ENCODE measurements at places on chromosomes 7 and 10.

DNA sequence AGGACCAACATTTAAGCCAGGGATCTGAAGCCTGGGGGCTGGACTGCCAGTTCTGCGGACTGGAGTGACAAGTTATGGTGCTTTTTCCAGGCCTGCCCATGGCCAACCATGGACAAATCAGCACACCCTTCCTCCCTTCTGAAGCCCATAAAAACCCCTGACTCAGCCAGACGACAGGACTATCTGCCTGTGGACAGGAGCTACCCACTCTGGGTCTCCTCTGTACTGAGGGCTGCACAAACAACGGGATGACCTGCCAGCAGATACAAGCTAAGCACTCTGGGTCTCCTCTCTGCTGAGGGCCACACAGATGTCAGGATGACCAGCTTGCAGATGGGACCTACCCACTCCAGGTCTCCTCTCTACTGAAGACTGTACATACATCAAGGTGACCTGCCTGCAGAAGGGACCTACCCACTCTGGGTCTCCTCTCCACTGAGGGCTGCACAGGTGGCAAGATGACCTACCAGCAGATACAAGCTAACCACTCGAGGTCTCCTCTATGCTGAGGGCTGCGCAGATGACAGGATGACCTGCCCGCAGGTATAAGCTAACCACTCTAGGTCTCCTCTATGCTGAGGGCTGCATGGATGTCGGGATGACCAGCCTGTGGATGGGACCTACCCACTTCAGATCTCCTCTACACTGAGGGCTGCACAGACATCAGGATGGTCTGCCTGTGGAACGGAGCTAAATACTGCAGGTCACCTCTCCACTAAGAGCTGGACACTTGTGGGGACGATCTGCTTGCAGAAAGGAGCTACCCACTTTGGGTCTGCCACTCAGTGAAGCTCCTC is 110.1 kb upstream of the GPR22 start:
- no peak for DNase-seq

DNA sequence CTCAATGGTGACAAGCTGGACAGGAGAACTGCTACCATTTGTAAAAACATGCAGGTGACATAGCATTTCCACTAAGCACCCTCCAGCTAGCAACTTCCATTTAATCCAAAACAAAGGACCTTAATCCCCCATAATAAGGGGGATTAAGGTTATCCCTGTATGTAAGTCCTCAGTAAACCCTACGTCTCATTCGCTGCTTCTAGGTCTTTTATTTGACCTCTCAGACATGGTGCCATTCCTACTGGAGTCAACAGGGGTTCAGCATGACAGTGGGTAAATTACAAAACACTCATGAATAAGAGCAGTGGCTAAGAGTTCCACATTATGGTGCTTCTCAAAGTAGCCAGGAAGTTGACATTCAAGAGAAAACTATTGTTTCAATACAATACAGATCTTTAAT is 121.8 kb upstream of the CAV2 start:
- no peak for DNase-seq

GRCh38 chr10:125827133-125827532 is 3.8 kb downstream of the BCCIP start:
- DNase-seq = no peak

GRCh38 chr10:30080161-30080560 is 20.8 kb upstream of the JCAD start:
- DNase-seq = no peak

- no peak for DNase-seq
These were observed 6.1 kb upstream of the GPR85 start for GRCh38 chr7:113092762-113093161.

DNA sequence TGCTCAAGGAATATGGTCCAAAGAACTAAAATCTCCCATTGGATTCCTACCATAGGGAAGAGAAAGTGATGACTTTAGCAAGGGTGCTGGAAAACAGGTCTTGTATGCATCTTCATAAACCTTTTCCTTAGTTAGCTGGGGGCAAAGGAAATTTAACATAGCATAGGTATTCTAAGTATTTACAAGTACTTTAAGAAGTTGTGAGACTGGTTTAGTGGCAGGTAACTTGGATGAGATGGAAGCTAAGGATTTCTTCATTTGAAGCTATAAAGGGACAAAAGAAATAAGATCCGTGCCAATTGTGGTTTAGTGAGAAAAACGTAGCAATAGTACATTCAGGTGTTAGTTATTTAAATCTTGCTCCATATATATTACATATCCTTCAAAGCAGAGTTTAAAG is 183.4 kb upstream of the TCF7L2 start:
- DNase-seq = no peak

GRCh38 chr10:124239696-124240095 is 146.3 kb upstream of the CHST15 start:
- DNase-seq = no peak

- no peak for DNase-seq
These were observed 63.5 kb upstream of the BTBD16 start for GRCh38 chr10:122207596-122207995.

- DNase-seq = no peak
These were observed 176.8 kb downstream of the PRKG1 start for GRCh38 chr10:51251110-51251509.

- no peak for DNase-seq
These were observed 106.7 kb downstream of the LSMEM1 start for GRCh38 chr7:112587504-112587903.

DNA sequence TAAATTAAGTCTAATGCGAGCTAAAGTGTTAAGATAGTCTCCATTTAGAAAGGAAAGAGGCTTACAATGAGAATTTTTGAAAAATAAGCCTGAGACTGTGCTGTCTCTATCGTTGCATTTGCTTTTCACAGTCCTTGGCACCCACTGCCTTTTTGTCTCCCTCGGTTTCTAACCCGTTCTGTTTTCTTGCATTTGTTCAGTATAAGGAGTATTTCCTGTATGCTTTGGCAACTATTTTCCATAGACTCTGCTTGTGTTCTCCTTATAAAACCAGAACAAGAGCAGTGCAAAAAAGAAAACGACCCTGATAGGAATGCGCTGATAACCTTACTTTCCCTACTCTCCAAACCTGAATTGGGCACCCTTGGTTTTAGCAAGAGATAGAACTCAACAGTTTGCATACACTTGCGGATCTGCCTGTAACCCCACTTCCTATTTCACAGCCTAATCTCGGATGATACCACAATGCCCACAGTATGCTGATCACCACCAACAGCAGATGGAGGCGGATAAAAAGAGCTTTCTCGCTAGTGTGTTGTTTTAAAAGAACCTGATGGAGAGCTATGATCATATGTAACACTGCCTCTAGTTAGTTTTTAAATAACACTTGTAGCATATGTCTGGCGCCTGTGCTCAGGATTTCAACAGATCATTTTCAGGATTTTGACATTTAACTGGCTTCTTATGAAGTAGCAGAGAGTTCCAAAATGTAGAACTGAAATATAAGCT is 1.6 kb upstream of the ARHGAP12 start:
- DNase-seq = no peak

GRCh38 chr7:66331883-66332282 is 126.7 kb downstream of the TPST1 start:
- no peak for DNase-seq

GRCh38 chr7:135573541-135573940 is 15.8 kb downstream of the NUP205 start:
- no peak for DNase-seq

- DNase-seq = no peak
These were observed 29.6 kb downstream of the DMBT1 start for GRCh38 chr10:122590153-122590552.

GRCh38 chr10:97916586-97916985 is 66.9 kb downstream of the GOLGA7B start:
- DNase-seq = no peak

- peak; percentile 21 for DNase-seq
These were observed 100.2 kb downstream of the COL13A1 start for GRCh38 chr10:69901628-69902505.

- DNase-seq = no peak
These were observed 2.9 kb upstream of the IGF2BP3 start for GRCh38 chr7:23472956-23473843.

DNA sequence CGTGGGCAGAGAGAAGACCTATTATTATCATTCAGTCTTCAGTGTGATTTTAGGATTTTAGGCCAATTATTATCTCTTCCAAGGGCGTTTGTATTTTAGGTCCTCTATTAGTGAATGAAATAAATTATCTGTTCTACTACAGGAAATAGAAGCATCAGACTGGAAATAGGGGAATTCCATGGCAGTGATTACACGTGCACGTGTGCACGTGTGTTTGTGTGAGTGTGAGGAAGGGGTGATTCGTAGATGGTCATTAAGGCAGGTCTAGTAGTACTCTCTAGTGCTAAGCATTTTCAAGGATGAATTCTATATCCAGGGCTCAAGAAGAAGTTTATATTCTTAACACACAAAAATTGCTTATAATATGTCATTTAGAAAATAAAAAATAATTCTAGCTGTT is 623.2 kb downstream of the GATA3 start:
- no peak for DNase-seq

GRCh38 chr7:81788246-81788645 is 18.4 kb upstream of the HGF start:
- no peak for DNase-seq

- DNase-seq = peak; percentile 94
These were observed 86.5 kb downstream of the RALA start for GRCh38 chr7:39709768-39710311.

DNA sequence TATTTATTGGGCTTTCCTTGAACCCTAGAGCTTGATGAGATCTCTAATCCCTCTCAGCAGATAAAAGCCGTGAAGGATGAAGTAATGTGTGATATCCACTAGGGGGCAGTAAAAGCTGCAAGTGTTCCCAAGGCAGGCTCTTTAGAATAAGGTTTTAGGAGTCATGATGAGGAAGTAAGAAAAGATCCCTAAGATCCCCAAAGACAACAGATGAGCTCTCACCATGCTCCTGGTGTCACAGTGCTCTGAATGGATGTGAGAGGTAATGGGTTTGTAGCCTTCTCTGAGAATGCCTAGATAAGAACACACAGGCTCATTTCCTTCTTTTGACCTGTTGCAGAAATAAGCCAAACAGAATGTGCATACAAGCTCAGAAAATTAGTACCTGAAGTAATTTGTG is 70.4 kb upstream of the ITPRID1 start:
- DNase-seq = peak; percentile 14

DNA sequence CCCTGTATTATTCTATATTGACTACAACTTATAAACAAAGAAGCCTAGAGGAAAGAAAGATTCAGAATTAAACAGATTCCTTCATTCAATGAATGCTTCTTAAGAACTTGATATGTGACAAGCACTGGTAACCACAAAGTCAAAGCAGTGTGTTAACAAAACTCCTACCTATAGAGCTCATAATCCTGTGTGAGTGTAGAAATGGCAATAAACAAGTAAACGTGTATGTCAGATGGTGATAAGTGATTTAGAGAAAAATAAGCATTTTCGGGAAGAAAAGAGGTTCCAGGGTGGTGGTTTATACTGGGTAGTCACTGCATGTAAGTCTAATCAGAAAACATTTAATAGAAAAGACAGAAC is 141.3 kb downstream of the JMJD1C start:
- no peak for DNase-seq

DNA sequence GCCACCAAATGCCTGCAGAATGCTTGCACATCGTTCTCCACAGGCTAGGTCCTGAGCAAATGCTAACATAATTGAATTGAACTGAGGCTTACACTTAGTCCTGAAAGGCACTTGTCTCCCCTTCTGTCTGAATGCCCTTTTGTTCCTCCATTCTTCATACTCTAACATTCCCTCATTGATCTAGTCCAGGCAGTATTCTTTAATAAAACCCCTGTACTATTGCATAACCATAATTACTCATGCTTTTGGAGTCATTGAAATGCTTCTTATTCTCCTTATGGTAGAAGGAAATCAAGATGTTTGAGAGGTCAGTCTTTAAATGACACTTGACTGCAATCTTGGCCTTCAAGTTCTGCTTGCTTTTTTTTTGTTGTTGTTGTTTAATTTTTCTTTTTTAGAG is 7.1 kb downstream of the PI4K2A start:
- DNase-seq = peak; percentile 21

GRCh38 chr10:51389415-51390321 is 309.7 kb downstream of the CSTF2T start:
- DNase-seq = peak; percentile 93

- DNase-seq = peak; percentile 85
These were observed 17.1 kb downstream of the ARHGAP21 start for GRCh38 chr10:24706479-24707118.

GRCh38 chr7:49030221-49030620 is 105.9 kb downstream of the CDC14C start:
- DNase-seq = no peak

GRCh38 chr10:18607503-18608378 is 43.6 kb downstream of the NSUN6 start:
- peak; percentile 82 for DNase-seq

- DNase-seq = peak; percentile 66
These were observed 26.1 kb downstream of the MNX1 start for GRCh38 chr7:156984174-156984891.

DNA sequence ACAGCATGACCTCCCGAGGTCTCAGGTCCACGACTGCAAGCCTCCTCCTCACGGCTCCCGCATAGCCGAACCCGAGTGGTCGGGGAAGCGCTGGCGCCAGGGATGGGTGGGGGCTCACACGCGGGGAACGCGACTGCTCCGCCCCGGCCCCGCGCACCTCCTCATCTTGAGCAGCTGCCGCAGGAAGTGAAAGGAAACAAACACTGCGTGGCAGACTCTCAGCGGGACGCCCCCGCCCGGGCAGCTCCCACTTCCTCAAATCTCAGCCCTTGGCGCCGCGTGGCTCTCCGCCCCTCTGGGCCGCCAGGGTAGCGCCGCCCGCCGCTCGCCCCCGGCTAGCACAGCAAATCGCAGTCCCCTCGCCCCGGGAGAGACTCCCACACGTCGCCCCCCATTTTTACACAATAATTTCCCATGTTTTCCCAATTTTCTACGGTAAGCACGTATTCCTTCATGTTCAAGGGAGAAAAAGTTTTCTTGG is at the start of gene TMEM243:
Gene TMEM243 (minus strand): TSS at position 188 of the 481 bp plus-strand sequence. CDS start 229 bp downstream, outside the sequence.
- no peak for DNase-seq

GRCh38 chr7:44385434-44386138 is 60.2 kb upstream of the CAMK2B start:
- no peak for DNase-seq

DNA sequence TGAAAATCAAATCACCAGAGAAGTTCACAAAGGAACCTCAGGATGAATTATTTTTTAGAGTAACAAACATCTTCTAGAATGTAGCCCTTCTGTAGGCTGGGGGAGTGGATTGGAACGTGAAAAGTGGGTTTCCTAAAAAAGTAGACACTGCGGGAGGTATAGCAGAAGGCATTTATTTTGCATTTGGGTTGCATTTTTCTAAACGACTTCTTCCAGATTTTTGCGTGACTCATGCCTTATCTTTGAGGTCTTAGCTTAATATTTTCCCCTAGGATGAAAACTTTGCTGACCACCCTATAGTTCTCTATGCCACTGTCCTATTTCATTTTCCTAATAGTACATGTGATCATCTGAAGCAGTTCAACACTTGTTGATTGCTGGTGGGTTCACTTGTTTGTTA is 112.7 kb upstream of the JCAD start:
- no peak for DNase-seq

- no peak for DNase-seq
These were observed 11.8 kb downstream of the NT5C2 start for GRCh38 chr10:103181244-103181643.

All from fibroblast of the conjunctiva (primary cell).